Fibroblast of lung (primary cell): ENCODE measurements at places on chromosomes 7 and 10.

GRCh38 chr10:101481256-101481655 lies 106.8 kb downstream of the POLL start:
- no peak for DNase-seq

GRCh38 chr7:112255388-112255720 lies 48.9 kb downstream of the ZNF277 start:
- no peak for DNase-seq

- peak; percentile 73 for DNase-seq
Observed at GRCh38 chr7:102390697-102391484, 5.3 kb upstream of the PRKRIP1 start.

GRCh38 chr7:151851145-151851751 lies 25.7 kb downstream of the PRKAG2 start:
- no peak for DNase-seq

DNA sequence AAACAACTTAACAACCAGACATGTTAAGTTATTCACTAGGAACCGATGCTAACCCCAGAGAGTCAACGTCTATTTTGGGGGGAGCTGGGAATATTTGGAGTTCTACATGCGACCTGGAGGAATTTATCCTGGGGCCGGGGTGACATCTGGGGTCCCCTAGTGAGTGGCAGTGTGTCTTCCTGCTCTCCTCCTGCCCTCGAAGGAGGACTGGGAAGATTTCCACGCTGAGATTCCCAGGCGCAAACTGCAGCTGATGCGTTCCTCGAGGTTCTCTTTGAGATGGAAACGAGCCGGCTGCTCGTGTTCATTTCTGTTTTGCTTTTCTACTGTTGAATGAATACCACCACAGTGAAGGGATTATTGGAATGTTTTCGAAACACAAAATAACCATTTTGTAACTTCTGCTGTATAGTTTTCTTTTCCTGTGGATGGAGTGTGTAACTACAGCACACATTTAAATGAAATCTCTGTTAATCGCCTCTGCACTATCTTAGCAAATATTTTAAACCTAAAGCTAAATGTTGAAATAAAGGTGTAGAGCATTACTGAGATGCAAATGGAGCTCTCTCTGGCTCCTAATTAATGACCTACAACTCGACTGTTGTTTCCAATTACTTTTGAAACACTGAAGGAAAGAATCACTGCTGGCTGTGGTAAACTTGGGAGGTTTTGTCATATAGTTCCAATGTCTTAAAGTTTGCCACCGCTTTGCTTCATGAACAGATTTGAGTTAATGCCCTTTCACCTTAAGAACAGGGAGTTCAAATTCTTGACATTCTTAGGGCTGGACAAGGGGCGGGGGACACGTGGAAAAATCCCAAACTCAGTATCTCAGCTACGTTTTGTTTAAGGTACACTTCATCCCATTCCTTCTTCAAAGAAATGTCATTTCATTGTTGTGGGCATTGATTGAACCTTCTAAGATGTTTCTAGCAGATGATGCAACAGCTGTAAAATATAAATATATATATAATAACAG lies 21.1 kb downstream of the GATA3 start:
- DNase-seq = no peak

GRCh38 chr7:105830405-105831301 lies 45.7 kb downstream of the ATXN7L1 start:
- DNase-seq = peak; percentile 98

GRCh38 chr10:93437086-93437945 lies 44.8 kb downstream of the MYOF start:
- DNase-seq = peak; percentile 100

DNA sequence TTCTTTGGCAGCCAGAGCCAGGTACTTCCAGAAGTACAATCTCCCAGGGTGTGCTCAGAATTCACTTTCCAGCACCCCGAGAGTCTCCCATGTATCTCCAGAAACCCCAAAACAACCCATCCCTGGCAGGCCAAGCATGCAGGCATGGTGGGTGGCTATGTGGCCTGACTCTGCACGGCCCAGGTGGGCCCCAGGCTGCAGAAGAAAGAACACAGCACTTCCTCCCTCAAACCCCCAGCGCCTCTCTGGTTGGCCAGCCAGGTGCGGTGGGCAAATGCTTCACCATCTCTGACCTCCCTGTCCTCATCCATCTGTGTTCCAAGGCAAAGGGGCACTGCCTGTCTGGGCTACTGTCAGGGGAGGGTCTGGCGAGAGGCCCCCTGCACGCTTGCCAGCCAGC lies 100.3 kb downstream of the MKI67 start:
- no peak for DNase-seq

GRCh38 chr10:37707829-37708578 lies 149.4 kb downstream of the ZNF248 start:
- no peak for DNase-seq

DNA sequence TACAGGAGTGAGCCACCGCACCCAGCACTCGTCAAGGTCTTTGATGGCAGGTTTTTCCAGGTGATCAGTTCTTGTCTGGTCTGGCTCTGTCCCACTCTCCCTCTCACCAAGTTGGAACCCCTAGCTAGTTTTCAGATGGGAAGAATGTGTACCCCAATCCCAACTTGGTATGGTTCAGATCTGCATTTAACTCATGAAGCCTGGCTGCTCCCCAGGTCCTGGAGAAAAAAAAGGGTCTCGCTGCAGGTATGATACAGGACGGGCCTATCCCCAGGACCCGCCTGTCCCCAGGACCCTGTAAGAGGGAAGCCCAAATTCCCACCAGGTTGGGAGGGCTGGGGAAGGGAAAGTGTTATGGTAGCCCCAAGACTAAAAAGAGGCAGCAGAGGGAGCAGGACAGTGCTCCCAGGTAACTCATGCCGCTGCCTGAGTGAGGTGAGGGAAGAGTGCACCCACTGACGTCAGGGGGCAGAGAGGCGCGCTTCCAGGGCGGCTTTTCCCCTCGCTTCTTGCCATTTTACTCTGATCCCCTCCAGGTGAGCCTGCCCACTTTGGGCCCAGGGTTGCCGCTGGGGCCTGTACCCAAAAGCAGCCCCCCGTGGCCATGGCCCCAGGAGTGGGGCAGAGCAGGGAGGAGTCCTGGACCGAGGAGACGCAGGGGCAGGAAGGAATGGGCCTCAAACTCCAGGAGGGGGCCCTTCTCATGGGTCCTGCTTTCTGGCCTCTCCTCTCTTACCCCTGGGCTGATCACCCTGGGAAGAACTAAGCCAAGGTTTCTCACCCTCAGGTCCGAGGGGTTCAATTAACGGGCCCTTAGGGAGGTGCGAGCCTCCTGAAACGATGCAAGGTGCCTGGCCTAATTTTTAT lies 36.4 kb upstream of the SRRM3 start:
- DNase-seq = no peak

DNA sequence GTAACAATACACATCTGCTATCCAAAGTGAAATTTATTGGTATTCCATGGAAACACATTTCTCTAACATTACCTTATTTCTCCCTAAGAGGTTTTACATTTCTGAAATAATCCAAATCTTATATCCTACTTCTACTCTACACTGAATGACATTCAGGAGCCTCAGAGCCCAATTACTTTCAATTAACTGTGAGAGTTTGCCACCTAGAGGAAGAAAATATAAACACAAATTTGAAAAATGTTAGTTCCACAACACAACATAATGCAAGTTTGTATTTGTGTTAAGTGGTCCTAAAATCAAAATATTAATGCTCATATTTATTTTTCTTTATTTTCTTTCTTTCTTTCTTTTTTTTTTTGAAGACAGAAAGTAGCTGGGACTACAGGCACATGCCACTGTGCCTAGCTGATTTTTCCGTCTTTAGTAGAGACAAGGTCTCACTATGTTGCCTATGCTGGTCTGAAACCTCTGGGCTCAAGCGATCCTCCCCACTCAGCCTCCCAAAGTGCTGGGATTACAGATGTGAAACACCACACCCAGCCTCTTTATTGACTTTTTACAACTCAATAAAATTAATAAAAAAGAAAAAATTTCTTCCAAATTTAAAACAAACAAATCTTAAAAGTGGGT lies 46.0 kb downstream of the ATAD1 start:
- DNase-seq = peak; percentile 46

DNA sequence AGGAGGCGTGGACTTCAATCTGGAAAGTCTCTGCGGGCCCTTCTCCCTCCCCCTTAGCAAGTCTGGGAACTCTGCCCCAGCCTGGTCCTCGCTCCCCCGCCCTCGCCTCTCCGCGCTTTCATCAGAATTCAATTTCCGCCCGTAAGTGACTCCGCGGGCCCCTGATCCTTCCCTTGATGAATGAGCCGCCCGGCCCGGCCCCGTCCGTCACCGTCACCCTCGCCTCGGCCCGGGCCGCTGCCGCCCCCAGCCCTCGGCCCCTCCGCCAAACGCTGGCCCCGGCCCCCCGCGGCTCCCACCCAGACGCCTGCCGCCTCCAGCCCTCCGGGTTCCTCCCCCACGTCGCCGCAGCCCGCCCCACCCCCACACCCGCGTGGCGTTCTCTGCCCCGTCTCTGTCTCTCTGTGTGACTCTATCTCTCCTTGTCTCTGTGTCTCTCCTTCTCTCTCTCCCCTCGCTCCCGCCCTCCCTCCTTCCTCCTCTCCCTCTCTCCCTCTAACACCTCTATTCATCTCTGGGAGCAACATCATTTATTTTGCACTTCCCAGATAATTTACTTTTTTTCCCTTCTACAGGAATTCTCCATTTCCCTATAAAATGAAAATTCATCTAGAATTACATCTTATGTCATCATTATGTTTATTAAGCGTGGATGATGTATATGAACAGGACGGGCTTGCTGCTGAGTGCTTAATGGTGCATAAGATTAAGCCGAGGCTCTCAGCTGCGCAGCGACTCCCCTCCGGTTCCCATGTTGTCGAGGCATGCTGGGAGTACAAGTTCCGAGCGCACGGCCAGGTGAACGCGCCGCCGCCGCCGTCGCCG lies 91.2 kb upstream of the PAX2 start:
- DNase-seq = peak; percentile 13

- DNase-seq = no peak
Observed at GRCh38 chr10:16923309-16923708, 106.1 kb upstream of the RSU1 start.

- DNase-seq = no peak
Observed at GRCh38 chr7:26609532-26609931, 254.9 kb downstream of the SKAP2 start.

GRCh38 chr7:130095812-130096211 lies 25.5 kb downstream of the KLHDC10 start:
- peak; percentile 44 for DNase-seq

DNA sequence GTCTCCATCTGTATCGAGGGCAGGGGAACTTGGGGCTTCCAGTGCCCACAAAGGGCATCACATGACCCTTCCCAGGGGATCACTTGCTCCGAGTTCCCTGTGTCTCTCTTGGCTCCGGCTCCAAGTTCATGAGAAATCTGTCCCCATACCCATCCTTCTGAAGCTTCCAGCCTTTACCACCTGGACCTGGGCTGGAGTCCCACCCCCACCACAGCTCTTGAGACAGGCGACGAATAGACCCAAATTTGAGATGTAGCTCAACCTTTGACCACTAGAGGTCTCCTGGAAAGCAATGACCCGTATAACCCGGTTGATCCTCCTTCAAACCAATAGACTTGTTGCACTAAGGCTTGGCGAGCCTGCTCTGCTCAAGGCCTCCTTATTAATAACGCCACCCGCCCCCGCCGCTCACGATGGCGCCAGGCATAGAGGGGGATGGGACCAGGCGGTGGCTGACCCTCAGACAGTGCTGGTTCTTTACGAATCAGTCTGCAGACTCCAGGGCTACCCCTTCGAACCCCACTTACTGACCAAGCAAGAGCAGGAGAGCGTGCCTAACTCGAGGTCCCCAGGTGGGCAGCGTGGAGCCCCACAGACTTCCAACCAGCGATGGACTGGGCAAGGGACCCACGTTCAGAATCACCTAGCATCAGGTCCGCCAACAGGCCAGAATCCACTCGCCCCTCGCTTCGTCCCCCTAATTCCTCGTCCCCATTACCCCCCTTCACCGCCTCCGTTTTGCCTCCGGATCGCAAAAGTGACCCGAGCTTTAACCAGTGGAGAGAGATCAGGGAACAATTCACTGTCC lies 4.4 kb upstream of the ARID5B start:
- DNase-seq = peak; percentile 66

- DNase-seq = no peak
Observed at GRCh38 chr7:11732207-11732606, 99.8 kb downstream of the THSD7A start.

GRCh38 chr7:37495574-37496184 lies 47.0 kb upstream of the ELMO1 start:
- peak; percentile 3 for DNase-seq

DNA sequence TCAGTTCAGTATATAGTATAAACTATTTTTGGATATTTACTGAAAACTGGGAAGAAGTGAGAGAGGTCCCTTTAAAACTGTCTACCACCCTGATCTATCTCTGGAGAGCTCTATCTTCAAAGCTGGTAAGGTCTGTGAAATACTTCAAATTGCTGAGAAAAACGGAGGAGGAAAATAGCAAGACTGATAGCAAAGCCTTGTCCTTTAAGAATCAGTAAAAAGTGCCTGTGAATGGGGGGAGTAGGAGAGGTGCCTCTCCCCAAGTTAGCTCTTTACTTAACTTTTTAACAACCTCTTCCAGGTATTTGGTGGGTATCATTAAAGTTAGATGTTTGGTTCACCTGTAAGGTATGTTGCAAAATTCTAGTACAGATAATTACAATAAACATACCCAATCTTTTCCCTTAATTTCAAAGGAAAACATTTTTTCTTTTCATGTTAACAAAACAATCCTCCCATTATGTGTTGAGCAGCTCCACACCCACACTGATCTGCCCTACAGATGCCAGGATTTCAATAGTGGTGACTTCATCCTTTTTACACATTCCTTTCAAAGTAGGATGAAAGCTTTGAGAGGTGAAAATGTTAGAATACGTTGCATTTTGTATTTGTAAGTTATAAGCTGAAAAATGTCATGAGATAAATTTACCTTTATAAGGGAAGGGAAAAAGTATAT lies 149.2 kb downstream of the CRPPA start:
- DNase-seq = peak; percentile 69

- peak; percentile 13 for DNase-seq
Observed at GRCh38 chr7:82755705-82756551, 312.4 kb upstream of the CACNA2D1 start.

GRCh38 chr7:7100432-7100849 lies 81.9 kb upstream of the C1GALT1 start:
- DNase-seq = no peak

DNA sequence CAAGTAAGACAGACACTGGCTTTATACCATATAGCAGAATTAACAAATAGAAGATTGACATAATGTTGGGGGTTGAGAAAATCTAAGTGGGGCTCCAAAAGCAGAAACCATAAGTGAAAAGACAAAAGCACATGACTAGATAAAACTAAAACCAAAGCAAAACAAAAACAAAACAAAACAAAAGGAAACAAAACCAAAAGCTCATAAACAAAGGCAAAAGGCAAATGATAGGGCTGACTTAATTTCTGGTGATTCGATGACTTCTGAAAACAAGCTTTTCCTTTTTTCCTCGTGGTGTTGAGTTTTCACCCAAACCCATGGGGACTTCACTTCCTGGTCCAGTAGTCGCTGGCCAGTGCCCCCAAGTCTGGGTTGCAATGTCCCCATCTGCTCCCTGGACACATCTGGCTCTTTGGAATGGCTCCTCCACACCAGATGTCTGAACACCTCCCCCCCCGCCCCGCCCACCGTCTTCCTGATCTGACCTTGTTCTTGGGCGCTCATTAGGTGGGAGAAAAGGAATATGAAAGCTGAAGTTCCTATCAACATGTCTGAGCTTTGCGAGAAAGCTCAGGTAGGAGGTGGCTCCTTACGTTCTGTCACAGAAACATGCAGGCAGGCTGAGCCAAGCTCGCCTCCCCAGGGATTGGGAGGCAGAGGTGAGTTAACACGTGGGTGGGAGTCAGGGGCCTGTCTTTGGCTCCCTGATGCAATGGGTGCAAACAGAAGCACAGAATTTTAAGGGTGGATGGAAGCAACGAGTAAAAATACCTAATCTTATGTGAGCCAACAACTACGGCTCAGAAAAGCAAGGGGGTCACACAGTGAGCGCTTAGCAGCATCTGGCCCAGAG lies 121.0 kb downstream of the NEURL1 start:
- DNase-seq = no peak
